ENCODE measurements at places on chromosomes 12 and 14.

GRCh38 chr14:51208982-51209381 lies 31.1 kb upstream of the TMX1 start:
- DNase-seq = no peak

GRCh38 chr12:15688838-15689625 lies 100.2 kb downstream of the EPS8 start:
- no peak for DNase-seq

- peak; percentile 53 for DNase-seq
These were observed 72.6 kb downstream of the BTG1 start for GRCh38 chr12:92073094-92073493.

GRCh38 chr12:54337854-54338650 lies 13.1 kb downstream of the COPZ1 start:
- peak; percentile 26 for DNase-seq

- no peak for DNase-seq
These were observed 26.4 kb upstream of the PRMT8 start for GRCh38 chr12:3464561-3464960.

- no peak for DNase-seq
These were observed 19.8 kb downstream of the DIP2B start for GRCh38 chr12:50524621-50525020.

GRCh38 chr12:54404061-54405004 lies 14.7 kb downstream of the ITGA5 start:
- DNase-seq = peak; percentile 79
